ENCODE measurements at places on chromosomes 5 and 9.

DNA sequence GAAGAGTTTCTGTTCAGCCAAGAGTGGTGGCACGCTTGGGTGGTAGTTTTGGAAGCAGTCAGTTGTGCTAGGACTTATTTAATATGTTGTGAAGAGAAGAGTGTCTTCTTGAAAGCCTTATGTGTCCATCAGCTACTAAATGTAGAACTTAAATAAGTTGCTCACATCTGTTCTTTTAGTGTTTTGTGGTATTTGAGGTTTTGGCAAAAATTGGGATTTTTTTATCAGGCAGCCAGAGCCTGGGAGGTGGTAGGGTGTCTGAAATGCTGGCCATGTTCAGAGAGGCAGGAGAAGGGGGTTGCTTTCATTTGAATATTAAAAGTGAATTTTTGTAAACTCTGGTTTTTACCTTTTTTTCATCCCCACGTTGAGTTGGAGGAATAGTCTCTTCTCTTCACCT lies 24.2 kb upstream of the ZBTB34 start:
- no peak for DNase-seq

DNA sequence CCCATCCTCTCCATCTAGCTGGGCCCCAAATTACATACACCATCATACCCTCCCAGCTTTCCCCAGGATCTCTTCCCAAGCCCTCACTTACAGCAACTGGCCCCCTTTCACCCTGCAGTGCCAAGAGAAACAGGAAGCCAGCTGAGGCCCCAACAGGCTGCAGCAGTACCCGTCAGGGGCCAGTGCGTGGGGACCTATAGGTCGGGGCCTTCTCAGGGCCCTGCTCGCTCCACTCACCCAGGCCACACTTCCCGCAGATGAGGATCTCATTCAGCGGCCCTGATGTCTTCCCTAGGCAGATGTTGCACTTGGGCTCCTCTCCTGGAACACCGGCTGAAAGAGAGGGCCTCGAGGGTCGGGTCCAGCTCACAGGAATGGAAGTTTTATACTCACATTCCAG lies 6.8 kb downstream of the PHF19 start:
- DNase-seq: no peak

DNA sequence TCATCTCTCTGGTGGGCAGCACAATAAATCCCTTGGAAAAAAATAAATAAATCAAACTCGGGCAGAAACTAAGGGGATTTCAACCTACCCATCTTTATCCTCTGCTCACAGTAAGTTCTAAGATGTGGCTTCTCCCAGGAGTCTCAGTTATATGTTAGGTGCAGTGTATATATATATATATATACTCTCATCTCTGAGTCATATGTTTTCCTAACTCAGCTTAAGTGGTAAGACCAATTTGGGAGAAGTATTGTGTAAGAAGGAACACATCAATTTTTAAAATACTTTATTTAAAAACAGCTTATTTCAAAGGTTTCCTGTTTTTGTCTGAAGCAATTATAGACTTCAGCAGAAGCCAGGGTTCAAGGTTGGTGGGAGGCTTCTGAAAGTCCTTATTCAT lies 20.3 kb upstream of the OSMR start:
- DNase-seq: no peak

DNA sequence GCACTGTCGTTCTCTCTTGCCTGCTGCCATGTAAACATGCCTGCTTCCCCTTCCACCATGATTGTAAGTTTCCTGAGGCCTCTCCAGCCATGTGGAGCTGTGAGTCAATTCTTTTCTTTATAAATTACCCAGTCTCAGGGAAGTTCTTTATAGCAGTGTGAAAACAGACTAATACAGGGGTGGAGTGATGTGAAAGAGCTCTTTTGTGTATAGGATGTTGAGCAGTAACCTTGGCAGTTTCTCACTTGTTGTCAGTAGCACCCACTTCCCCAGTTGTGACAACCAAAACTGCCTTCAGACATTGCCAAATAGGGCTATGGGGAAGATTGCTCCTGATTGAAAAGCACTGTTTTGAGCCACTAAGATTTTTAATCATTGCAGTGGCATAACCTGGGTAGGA lies 552.2 kb upstream of the ZNF462 start:
- peak; percentile 1 for DNase-seq

GRCh38 chr9:72734631-72735030 lies 213.2 kb downstream of the TMC1 start:
- DNase-seq: no peak

DNA sequence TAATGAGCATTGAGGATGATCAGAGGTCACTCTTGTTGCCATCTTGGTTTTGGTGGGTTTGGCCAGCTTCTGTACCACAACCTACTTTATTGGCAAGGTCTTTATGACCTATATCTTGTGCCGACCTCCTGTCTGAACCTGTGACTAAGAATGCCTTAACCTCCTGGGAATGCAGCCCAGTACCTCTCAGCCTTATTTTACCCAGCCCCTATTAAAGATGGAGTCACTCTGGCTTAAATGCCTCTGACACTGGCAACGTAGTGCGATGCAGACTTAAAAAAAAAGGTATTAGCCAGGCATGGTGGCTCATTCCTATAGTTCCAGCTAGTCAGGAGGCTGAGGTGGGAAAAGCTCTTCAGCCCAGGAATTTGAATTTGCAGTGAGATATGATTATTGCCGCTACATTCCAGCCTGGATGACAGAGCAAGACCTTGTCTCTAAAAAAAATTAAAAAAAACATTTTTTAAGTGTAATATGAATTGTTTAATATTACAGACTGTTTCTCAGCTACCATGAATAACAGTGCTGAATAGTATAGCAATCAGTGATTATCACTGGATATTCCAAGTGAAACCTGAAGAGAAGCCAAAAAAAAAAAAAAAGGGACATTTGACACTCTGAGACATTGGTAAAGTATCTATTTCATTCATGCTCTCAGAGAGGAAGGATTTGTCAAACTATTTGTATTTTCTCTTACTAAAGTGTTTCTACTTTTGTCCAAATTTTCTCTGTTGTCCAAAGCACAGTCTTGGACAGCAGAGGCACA lies 18.3 kb upstream of the STOM start:
- DNase-seq: no peak

GRCh38 chr9:20207176-20207575 lies 415.1 kb downstream of the MLLT3 start:
- no peak for DNase-seq

GRCh38 chr5:60830581-60831127 lies 13.4 kb downstream of the ELOVL7 start:
- DNase-seq: no peak

All from CD4-positive, alpha-beta T cell treated with Interleukin-2 at 100 ng/mL for 4 hours (primary cell).